Osteoblast (primary cell): ENCODE measurements at places on chromosomes 12 and 14. TPM values are rescaled to one million over a fixed set of nuclear protein-coding genes. Genes with fewer than 3 reads are reported as not detected.

C3AR1 gene
- 0.29 and 0.72 TPM in 2 replicates for total RNA-seq

SRSF5 gene
- 157 TPM in 2 replicates for total RNA-seq

TFCP2 gene
- total RNA-seq, result 7.6 and 8.3 TPM in 2 replicates

TM7SF3 gene
- 68.0 and 87.2 TPM in 2 replicates for total RNA-seq

NXPH4 gene
- 0.88 and 1.1 TPM in 2 replicates for total RNA-seq

STON2 gene
- total RNA-seq, result 49.6 and 51.0 TPM in 2 replicates

ARMH4 gene
- total RNA-seq, result 10.9 and 14.1 TPM in 2 replicates

PTGDR gene
- 1.4 and 1.5 TPM in 2 replicates for total RNA-seq

SMCO2 gene
- 0.72 and 0.88 TPM in 2 replicates for total RNA-seq

VRTN gene
- not detected in 2 replicates for total RNA-seq

TRIAP1 gene
- 19.2 and 19.9 TPM in 2 replicates for total RNA-seq

SYNE3 gene
- total RNA-seq, result 23.9 and 26.8 TPM in 2 replicates

MANSC4 gene
- total RNA-seq, result not detected in 2 replicates

KRT4 gene
- not detected in 2 replicates for total RNA-seq

LYZ gene
- 1.8 and 8.3 TPM in 2 replicates for total RNA-seq

DACT1 gene
- 74.8 and 75.6 TPM in 2 replicates for total RNA-seq

SIX1 gene
- 18.1 and 21.5 TPM in 2 replicates for total RNA-seq

OASL gene
- total RNA-seq, result 0.72 and 1.2 TPM in 2 replicates

PIANP gene
- total RNA-seq, result not detected in 2 replicates

TSPAN8 gene
- under 0.01 TPM in 1 of 2 replicates, not detected in the other for total RNA-seq

CLEC12A gene
- total RNA-seq, result 0.29 and 0.72 TPM in 2 replicates

SUSD6 gene
- total RNA-seq, result 17.1 and 17.7 TPM in 2 replicates

ITPK1 gene
- total RNA-seq, result 25.0 and 25.3 TPM in 2 replicates

DPY19L2 gene
- 1.1 and 2.7 TPM in 2 replicates for total RNA-seq

TMEM119 gene
- total RNA-seq, result 359 and 362 TPM in 2 replicates

MAP3K9 gene
- under 0.01 TPM in 2 replicates for total RNA-seq

ANG gene
- 7.2 and 8.3 TPM in 2 replicates for total RNA-seq

MMP19 gene
- total RNA-seq, result 13.0 and 14.7 TPM in 2 replicates

KLHL33 gene
- 0.36 and 0.59 TPM in 2 replicates for total RNA-seq

PTHLH gene
- total RNA-seq, result 2.2 and 3.2 TPM in 2 replicates

OR4K15 gene
- not detected in 2 replicates for total RNA-seq

PLCZ1 gene
- not detected in 2 replicates for total RNA-seq

TMEM121 gene
- 1.8 and 2.7 TPM in 2 replicates for total RNA-seq

AMN gene
- under 0.01 and 0.29 TPM in 2 replicates for total RNA-seq

FOXM1 gene
- 3.3 and 4.7 TPM in 2 replicates for total RNA-seq

OR4E1 gene
- not detected in 2 replicates for total RNA-seq

AQP2 gene
- total RNA-seq, result not detected in 2 replicates

SYCP3 gene
- total RNA-seq, result 0.72 and 0.88 TPM in 2 replicates

KRT2 gene
- not detected in 2 replicates for total RNA-seq

FOXN4 gene
- not detected in 2 replicates for total RNA-seq

PRR4 gene
- total RNA-seq, result 2.7 and 2.9 TPM in 2 replicates

TESPA1 gene
- total RNA-seq, result not detected in 2 replicates

KRT3 gene
- total RNA-seq, result not detected in 2 replicates

KLHDC1 gene
- total RNA-seq, result 2.9 and 4.7 TPM in 2 replicates
